ENCODE measurements at places on chromosomes 1 and 21.

DNA sequence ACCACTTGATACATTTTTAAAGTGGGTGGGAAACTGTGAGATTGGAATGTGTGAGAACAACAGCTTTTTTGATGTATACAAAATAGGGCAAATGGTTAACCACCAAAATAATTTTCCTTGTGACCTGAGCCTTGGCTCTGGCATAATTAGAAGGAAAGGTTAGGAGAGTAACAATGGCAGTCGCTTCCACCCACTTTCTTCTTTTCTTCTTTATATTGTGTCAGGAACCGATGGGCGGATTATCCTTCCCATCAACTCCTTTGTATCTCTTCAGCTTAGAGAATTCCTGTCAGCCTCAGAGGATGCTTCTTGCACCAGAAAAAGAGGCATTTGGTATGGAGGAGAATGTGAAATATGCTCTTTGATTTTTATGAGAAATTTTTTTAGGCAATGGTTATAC is 90.6 kb downstream of the SDCCAG8 start:
- DNase-seq: no peak

DNA sequence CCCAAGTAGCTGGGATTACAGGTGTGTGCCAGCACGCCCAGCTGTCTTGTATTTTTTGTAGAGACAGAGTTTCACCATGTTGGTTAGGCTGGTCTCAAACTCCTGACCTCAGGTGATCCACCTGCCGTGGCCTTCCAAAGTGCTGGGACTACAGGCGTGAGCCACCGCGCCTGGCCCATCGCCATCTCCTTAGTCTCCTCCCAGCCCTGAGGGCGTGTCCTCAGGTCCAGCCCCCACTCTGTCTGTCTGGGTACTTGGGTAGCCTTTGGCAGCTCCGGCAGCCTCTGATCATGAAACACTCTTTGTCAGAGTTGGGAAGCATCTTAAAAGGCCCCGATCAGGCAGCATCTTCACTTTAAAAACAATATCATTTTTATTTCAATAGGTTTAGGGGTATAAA is 90.3 kb upstream of the DISP3 start:
- DNase-seq: no peak

DNA sequence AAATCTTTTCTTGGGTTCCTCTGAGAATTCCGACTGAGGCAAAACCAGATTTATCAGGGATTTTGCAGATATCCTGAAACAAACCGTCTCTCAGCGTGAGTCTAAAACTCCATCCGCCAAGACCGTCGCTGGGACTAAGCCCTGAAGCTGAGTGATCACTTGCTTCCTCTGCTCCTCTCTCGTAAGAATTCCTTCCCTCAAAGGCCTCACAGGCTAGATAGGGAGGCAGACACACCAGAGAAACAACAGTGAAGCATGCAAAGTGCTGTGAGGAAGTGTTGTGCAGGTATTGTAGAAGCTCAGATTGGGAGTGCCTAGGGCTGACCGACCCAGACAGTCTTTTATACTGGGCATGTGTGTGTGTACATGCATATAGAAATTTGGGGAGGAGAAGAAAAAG is 119.1 kb downstream of the RGS7 start:
- no peak for DNase-seq

GRCh38 chr1:241810769-241811405 is 37.1 kb upstream of the EXO1 start:
- no peak for DNase-seq

DNA sequence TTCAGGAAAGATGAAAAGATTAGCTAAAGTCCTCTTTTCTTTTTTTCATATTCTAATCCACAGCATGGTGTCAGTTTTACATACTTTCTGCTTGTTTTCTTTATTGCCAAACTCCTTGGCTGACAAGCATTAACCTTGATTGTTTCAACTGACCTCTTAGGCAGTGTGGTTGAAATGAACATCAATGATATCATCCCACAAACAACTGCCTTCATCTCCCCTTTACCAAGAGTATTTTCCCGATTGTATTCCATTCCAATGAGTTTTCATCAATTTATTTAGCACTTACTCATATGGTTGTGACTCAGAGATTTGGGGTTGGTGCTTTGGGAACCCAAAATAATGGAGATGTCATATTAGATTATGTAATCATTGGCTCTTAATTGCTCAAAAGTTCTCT is 71.8 kb downstream of the SPAG17 start:
- DNase-seq: no peak

DNA sequence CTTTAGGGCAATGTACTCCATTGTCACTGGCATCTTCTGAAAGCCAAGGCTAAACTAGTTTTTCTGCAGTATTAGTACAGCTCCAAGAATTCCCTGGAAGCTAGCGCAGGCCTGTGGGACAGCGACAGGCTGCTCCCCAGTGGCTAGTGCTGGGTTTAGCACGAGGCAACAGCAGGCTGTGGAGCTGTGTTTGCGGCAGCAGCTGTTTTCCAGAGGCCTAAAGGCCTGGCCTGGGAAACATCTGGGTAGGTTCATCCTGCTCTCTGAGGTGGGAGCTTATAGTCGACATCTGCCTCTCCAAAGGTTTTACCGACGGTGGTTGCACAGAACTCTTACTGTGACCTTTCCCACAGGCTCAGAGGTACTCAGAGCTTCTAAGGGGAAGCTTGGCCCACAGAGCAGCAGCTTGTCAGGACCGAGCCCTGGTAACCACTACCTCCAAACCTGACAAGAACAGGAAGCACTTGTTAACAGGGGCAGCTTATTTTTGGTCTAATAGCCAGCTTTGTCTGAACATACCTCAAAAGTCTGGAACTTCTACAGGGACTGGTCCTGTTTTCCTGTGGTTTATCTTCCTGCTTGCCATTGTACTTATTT is 17.2 kb downstream of the CC2D1B start:
- peak; percentile 35 for DNase-seq

DNA sequence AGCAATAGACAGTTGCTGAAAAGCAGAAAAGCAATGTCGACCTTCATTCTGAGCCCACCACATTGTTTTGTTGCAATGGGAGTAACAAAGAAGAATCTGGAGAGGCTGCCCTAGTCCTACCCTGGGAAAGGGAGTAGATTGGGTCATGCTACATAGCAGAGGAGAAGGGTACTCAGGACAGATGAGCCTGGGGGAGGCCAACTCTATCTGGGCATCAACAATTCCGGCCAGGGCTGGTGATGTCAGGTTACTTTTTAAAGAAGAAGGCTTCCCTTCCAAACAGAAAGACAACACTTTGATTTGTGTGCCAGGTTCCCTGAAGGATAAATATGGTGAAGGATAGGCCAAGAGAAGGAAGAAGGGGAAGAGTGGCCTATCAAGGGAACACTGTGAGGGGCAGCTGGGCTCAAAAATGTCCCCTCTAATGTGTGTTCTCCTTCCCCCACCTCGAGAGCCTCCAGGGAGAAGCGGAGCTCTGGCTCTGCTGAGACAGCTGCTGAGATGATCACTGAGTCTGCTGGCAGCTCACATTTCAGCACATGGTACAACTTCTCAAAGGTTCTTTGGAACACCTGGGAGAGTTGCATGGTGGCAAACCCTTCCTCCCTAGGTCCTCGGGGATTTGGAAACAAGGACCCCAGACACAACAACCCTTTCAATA is 3.2 kb upstream of the ADIPOR1 start:
- no peak for DNase-seq

DNA sequence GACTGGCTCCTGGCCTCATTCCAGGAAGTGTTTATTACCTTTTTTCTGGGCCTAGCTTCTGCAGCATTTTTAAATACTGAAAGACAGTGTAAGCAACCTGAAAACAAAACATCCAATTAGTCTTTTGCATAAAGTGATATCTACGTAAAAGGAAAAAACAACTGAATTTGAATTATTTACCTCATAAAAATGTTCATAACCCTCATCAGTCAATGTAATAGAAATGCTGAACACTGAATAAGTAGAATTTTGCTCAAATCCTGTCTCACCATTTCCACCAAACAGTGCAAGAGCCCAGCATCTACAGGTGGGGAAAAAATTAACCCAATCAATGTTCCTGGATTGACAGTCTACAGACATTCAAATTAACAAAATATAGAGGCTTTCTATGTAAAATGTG is 64.0 kb downstream of the NRDC start:
- DNase-seq: no peak

- no peak for DNase-seq
These were observed 62.7 kb downstream of the ADSS2 start for GRCh38 chr1:244388961-244389360.

DNA sequence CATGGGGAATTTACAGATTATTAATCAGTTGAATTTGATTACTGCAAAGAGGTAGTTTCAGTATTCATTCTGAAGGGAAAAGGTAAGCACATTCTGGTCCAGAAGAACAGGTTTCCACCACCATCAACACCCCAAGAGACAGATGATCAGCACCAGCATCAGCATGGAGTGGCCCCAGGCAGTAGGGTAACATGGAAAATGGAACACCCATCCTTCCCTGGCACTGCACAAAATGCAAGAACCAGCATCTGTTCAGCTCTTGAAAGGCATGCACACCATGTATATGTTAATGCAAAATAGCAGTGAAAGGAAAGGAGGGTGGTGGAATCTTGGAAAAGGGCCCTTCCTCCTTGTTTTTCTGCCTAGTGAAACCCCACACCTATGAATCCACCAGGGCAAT is 9.2 kb downstream of the HSD3B1 start:
- DNase-seq: no peak

GRCh38 chr1:37354876-37355650 is 119.3 kb upstream of the ZC3H12A start:
- DNase-seq: no peak

GRCh38 chr1:119097380-119097779 is 43.1 kb downstream of the WARS2 start:
- no peak for DNase-seq

DNA sequence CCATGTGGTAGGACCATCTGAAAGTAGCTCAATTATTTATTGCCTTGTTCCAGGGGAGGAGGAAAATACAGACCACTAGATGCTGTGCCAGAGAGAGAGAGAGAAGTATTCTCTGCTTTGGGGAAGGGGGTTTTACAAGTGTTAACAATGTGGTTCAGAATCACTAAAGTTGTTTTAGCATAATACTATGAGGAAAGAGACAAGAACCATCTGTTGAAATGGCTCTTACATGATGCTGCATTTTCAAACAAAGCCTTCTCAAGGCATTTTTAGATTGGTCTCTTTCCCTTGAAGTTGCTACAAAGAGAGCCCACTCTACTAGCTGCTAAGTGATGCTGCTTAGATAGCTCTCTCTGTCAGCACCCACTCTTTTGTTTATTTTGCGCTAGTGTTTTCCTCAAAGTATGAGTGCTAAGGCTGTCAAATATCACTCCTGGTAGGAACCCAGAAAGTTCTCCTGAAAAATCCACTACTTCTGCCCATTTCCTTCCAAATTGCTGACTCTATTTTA is 255.1 kb downstream of the NFIA start:
- DNase-seq: no peak

- DNase-seq: no peak
These were observed 634 bp downstream of the ALG14 start for GRCh38 chr1:95072117-95072516.

GRCh38 chr21:36478207-36478701 is 1.7 kb downstream of the CLDN14 start:
- no peak for DNase-seq

DNA sequence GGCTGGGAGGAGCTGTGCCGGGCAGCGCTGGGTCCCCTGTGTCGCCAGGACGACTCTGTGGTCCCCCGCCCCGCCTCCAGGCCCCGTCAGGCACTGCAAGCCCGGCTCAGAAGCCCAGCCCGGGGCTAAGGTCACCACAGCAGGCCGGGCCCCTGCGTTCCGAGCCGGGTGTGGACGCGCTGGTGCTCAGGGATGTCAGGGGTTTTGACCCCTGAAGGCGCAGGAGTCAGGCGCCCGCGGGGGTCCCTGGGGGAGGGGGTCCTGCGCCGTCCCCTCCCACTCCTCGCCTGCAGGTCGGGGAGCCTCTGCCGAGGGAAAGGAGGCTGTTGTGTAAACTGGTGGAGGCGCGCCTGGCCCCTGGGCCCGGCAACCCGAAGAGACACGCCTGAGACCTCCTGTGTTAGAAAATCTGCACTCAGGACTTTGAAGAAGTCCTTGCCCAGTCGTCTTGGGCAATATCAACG is 23.7 kb upstream of the TMEM54 start:
- no peak for DNase-seq

DNA sequence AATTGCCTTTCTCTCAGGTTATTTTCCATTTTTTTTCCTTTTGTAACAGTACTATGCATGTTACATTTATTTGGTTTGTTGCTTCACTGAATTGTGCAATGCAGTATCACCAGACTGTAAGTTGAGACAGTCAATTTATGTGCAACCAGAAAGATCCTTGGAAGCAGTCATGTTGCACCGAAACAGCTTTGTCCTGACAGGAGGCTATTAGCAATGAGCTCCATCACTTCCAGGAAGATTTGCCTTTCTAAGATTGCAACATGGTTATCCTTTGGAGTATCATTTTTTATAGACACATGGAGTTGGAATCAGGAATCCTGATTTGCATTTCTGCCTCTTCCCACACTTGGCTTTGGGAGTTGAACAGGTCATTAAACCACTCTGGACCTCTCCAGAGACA is 84.5 kb upstream of the ST6GALNAC5 start:
- DNase-seq: no peak

GRCh38 chr1:46003315-46003714 is 129.1 kb downstream of the PIK3R3 start:
- DNase-seq: no peak

GRCh38 chr1:202355944-202356553 is 7.5 kb downstream of the PPP1R12B start:
- DNase-seq: no peak

DNA sequence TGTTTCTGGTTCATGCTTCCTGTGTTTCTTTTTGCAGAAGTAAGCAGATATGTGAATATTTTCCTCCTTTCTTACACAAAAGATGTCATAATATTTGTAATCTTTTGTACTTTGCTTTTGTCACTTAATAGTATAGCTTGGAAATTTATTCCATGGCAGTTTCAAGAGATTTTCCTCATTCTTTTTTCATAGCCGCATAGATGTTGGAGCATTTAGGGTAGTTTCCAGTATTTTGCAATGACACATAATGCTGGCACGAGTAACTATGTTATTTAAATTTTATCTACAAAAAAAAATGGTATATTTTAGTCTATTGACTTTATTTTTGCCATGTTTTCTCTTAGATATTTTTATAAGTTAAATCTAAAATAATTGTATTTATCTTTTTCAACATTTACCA is 40.7 kb downstream of the AGO3 start:
- no peak for DNase-seq

GRCh38 chr1:232306269-232306961 is 323.5 kb downstream of the SIPA1L2 start:
- DNase-seq: peak; percentile 55

- DNase-seq: no peak
These were observed 186.6 kb upstream of the FGGY start for GRCh38 chr1:59110271-59110670.

DNA sequence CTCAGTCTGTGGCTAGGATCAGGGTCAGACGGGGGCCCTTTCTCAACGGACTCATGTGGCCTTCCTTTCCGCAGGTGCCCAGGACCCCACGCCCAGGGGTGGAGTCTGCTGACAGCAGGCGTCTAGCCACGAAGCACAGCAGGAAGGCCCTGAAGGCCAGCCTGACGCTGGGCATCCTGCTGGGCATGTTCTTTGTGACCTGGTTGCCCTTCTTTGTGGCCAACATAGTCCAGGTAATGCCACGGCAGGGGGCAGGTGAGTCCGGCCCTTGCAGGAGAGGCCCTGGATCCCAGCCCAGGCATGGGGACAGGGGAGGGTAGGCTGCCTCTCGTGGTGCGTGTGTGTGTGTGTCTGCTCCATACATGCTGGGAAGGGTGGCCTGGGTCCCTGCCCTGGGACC is 13.8 kb downstream of the HTR6 start:
- no peak for DNase-seq

GRCh38 chr1:232426801-232427200 is 203.1 kb downstream of the SIPA1L2 start:
- DNase-seq: no peak
